ENCODE measurements at places on chromosomes 7 and 10.
A peak's percentile ranks its signal among the peaks of the same experiment; 100 is the strongest.

GRCh38 chr7:84177758-84178412 lies 16.7 kb downstream of the SEMA3A start:
- no peak for DNase-seq

DNA sequence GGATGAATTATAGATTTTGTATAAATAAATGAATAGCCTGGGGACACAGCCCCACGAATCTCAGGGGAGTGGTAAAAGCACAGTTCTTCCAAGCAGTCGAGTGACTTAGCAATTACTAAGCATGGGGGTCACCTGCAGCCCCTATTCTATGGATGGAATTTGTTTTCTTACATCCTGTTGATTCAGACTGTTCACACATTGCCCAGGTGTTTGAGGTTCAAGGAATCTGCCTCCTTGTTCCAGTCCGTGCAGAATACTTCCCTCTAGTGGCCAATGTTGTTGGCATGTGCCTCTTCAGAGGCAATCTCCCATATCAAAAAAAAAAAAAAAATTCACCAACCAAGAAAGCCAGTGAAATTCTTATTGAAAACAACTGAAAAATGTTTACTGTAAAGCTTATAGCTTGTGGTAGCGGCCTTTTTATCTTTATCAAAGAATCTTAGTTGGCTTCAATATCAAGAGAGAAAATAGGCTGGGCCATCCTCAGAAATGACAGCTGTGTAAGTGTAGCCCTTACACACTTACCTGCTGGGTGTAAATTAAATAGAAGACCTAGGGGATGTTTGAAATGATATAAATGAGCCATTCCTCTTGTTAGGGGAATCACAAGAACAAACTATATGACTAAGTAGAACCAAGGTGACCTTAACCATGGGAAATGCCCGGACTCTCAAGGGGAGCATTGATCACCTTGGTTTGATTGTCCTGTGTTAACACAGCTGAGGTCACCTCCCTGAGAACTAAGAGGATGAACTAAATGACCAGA lies 7.8 kb downstream of the LIPM start:
- DNase-seq, result peak; percentile 43

- no peak for DNase-seq
These were observed 93.4 kb downstream of the FAM107B start for GRCh38 chr10:14681305-14681704.

- DNase-seq, result no peak
These were observed 225.4 kb downstream of the HPSE2 start for GRCh38 chr10:99010286-99010685.

GRCh38 chr7:52726493-52726892 lies 308.9 kb upstream of the POM121L12 start:
- DNase-seq, result no peak

GRCh38 chr7:26376175-26376917 lies 84.7 kb downstream of the SNX10 start:
- peak; percentile 60 for DNase-seq

DNA sequence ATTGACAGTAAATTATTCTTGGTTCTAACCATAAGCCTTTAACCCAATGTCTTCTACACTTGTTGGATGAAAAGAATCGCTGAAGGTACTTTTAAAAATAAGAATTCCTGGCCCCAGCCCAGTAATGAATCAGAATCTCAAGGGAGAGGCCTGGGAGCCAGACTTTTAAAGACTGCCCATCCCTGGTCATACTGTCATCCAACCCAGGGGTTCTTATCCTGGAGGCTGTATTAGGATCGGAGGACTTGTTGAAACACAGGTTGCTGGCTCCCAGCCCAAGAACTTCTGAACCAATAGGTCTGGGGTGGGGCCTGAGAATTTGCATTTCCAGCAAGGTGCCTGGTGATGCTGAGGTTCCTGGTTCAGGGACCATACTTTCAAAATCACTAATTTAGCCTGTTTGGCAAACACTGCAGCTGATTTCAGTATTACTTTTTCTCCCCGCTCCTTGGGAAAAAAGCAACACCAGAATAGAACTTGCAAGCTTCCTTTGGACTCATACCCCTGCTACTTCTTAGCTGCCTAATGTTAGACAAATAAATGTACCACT lies 79.5 kb upstream of the FAM133B start:
- DNase-seq, result no peak

- DNase-seq, result no peak
These were observed 70.4 kb downstream of the GPR158 start for GRCh38 chr10:25245165-25245564.

- no peak for DNase-seq
These were observed 56.0 kb upstream of the CHST15 start for GRCh38 chr10:124149189-124150042.

- no peak for DNase-seq
These were observed 338.8 kb downstream of the DPP6 start for GRCh38 chr7:154390961-154391360.

DNA sequence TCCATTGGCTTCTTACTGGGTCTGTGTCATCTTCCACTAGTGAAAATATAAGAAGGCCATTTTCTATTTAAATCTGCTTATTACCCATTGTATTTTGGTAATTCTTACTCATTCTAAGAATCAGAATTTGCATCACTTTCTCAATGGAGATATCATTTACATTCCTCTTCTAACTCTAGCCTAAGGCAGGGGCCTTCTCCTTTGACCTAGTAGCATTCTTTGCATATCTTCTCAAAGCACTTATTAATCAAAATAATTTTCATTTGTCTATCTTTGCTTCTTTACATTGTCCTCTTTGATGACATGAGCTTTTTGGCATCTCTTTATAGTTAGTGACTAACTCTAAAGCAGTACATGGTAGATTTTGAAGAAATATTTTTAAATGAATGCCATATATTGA lies 400.9 kb upstream of the SEMA3D start:
- DNase-seq, result no peak

DNA sequence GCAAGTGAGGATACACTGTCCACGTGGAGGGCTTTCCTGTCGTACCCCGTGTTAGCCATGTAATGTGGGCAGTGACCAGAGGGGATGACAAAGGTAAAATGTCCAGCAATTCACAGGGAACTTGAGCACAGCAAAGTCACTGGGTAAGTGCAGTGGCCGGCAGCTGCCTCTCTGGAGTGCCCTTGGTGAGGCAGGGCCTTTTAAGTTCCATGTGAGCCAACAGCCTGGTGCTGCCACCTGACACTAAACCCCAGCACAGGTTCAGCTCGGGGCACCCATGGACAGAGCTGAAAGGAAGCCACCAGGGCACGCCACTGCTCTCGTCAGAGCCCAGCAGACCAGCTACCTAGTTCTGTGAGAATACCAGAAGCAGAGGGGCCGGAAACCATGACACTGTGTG lies 168.3 kb downstream of the PRKAG2 start:
- DNase-seq, result no peak

DNA sequence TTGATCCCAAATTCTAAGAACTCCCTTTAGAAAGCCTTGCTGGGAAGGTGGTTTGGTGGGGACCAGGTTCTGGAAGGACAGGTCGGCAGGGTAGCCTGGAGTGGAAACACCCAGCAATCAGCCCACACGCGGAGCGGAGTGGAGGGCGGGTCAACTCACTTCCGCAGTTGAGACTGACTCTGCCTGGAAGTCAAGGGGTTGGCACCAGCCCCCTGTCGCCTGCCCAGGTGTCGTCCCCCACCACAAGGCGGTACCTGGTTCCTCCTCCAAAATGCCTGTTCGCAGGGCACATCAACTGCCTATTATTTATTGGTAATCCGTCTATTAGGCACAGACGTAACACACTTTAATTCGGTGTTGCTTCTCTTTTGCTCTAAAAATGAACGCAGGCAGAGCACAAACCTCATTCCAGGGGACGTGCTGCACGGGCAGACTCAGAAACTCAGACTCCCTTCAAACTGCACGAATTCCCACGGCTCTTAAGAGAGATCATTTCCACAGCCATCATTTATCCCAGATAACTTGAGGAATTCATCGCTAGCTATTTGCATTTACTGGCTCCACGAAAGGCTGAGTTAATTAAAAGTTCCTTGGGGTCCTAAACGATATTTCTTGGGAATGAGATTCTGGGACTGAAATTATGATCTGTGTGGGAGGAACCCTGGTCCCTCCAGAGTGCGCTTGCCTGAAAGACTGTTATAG lies 248.2 kb upstream of the PPP2R2D start:
- no peak for DNase-seq

DNA sequence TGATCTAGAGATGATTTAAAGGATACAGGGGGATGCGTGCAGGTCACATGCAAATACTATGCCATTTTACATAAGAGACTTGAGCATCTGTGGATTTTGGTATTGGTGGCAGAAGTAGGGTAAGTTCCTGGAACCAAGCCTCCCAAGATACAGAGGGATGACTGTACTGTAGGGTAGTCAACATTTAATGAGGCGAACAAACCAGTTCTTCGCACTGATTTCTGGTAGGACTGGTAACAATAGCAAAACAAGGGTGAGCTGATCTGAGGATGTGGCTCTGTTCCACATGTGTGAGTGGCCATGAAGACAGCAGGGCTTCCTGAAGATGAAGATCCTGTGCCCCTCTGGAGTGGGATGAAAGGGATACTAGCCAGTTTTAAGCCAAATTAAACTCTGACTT lies 36.3 kb downstream of the MKX start:
- no peak for DNase-seq

GRCh38 chr7:127290801-127291361 lies 38.1 kb upstream of the GRM8 start:
- no peak for DNase-seq

DNA sequence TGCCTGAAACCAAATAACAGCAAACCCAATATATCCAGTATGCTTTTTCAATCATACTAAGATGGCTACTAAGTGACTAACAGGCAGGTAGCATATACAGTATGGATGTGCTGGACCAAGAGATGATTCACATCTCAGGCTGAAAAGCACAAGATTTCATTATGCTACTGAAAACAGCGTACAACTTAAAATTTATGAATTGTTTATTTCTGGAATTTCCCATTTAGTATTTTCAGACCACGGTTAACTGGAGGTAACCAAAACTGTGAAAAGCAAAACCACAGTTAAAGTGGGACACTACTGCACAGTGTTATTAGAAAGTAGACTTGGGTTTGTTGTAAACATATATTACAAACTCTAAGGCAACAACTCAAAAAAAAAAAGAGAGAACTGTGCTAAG lies 91.5 kb downstream of the KMT2C start:
- no peak for DNase-seq

- no peak for DNase-seq
These were observed 66.4 kb downstream of the MYOF start for GRCh38 chr10:93415693-93416092.

- DNase-seq, result no peak
These were observed 90.1 kb downstream of the FAM53B start for GRCh38 chr10:124653811-124654651.

DNA sequence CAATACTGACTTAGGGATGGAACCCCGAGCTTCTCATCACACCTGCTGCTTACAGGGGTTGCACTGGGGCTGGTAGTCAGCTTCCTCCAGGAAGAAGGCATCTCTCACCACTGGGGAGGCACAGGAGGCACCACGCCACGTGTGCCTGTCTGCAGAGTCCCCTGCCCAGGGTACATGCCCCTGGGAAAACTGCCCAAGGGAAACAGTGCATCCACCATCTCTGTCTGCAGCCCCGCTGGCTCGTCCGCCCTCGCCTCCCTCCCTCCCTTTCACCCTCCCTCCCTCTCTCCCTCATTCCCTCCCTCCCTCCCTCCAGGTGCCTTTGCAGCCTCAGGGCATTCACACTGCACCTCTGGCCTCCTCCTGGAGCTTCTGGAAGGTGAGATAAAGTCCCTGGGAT lies 101.1 kb downstream of the PTPRE start:
- DNase-seq, result no peak

- DNase-seq, result no peak
These were observed 59.7 kb upstream of the CCDC6 start for GRCh38 chr10:59965899-59966650.

GRCh38 chr10:60044971-60045370 lies 138.6 kb upstream of the CCDC6 start:
- DNase-seq, result no peak

DNA sequence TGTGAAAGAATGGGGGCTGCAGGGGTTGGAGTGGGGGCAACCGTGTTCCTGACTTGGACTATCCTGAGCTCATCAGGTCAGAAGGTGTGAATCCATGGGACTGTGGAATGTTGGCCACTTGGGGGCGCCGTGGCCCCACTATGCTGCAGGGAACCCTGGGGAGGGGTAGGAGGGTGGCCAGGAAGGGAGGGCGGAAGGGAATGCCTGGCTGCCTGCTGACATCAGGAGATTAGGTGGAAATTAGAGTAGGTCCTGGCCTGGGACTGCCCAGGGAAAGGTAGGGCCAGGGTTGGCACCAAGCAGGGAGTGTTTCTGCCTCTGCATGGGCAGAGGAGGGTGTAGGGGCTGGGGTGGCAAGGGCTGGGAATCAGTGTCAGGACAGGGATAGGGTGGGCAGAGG lies 65.8 kb upstream of the PRSS58 start:
- peak; percentile 65 for DNase-seq

DNA sequence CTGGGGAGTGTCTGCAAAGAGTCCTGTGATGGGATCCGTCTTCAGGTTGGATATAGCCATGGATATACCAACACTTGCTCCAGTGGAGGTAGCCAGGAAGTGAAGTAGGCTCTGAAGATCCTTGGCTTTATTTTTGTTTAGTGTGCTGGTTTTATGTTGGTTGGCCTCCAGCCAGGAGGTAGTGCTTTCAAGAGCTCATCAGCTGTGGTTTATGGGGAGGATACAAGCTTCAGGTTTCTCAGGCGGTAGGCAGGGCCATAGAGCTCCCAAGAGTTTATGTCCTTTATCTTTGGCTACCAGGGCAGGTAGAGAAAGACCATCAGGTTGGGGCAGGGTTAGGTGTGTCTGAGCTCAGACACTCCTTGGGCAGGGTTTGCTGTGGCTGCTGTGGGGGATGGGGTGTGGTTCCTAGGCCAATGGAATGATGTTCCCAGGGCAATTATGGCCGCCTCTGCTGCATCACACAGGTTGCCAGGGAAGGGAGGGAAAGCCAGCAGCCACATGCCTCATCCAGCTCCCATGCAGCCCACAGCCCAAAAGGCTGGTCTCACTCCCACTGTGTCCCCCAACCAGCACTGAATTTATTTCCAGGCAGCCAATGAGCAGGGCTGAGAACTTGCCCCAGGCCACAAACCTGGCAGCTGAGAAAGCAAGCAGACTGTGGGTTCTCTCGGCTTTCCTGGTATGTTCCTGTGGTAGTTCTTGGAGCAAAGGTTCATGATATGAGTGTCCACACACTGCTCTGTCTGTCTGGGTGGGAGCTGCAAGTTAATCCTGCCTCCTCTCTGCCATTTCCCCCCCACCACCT lies 67.0 kb upstream of the PRLHR start:
- DNase-seq, result no peak

DNA sequence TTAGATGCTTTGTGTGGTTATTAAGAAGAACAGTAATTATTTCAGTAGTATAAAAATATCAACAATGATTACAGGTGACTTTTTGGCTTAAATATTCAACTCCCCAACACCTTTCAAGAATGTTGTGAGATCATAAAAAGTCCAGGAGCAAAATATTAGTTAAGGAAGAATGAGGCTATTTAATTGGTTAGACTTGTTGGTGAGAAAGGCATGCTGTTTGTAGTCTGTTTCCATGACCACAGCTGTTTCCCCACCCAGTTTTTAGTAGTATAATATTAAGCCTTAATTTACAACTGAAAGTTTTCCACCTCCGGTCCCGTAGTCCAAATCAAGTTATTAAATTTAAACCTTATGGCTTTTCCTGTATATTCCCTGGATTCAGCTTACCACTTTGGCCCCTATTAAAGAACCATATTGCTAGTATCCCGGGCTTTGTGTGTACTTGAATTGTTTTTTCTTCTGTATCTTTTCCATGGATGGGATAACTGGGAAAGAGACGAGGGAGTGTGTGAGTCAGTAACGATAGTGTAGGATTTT lies 133.3 kb downstream of the CELF2 start:
- DNase-seq, result no peak

Data from activated naive CD4-positive, alpha-beta T cell treated with anti-CD3 and anti-CD28 coated beads, Interleukin-2, amount 10 ng/mL, durations not matched to agents 7 days and 5 days (primary cell).